Stimulated activated CD4-positive, alpha-beta T cell treated with anti-CD3 and anti-CD28 coated beads, TNF-alpha, amount 100 ng/mL, for 1 hour (primary cell): ENCODE measurements at places on chromosomes 3 and 15.

DNA sequence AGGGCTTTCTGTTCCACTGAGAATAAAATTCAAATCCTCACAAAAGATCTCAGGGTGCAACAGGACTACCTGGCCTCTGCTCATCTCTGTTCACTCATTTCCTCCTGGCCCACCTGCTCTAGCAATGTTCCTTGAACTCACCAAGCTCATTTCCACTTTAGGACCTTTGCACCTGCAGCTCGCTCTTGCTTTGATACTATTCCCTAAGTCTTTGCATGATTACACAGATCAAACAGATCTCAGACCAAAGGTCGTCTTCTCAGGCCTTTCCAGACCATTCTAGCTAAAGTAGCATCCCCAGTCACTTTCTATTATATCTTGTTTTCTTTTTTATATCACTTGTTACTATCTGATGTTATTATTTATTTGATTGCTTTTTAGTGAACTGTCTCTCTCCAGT is 54.7 kb downstream of the B3GNT5 start:
- no peak for DNase-seq

DNA sequence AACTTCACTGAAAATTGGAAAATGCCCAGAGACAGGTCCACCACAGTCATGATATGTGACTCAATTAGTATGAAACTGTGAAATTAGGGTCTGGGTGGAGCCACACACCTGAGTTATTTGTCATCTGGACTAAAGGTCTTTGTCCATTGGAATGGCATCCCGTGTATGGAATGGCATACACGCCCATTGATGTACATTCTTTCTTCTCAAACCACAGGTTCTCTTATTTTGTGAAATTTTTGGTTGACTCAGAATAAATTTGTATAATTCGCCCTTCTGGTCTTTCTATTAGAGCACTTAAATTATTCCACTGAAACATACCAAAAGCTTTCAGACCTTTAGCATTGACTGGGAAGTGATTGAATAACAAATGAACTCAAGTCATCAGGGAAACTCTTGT is 66.8 kb upstream of the UBE2E1 start:
- DNase-seq, result no peak

DNA sequence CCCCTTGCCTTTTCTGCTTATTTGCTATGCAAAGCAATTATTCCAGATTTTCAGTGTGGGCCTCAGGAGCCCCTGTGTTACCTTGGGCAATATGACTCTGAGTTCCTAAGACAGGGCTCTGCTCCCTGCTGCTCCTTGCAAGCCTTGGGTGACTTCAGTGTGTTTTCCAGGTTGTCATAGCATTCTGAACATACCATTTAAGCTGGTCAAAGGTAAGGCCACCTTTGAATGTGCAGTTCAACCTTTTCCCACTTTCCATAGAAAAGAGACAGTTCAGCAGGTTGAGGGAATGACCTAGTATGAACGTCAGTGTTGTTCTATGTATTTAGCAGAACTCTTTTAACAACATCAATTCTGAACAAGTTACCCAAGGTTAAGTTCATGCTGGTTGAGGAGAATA is 302.2 kb downstream of the PTPRG start:
- no peak for DNase-seq

GRCh38 chr3:158683230-158683962 is 10.9 kb upstream of the LXN start:
- no peak for DNase-seq

- no peak for DNase-seq
Measured at GRCh38 chr3:81886081-81886480, 124.6 kb upstream of the GBE1 start.

GRCh38 chr15:41013691-41014414 is 60.6 kb downstream of the CHAC1 start:
- no peak for DNase-seq

- DNase-seq, result no peak
Measured at GRCh38 chr3:138186221-138186620, 880 bp upstream of the ARMC8 start.

DNA sequence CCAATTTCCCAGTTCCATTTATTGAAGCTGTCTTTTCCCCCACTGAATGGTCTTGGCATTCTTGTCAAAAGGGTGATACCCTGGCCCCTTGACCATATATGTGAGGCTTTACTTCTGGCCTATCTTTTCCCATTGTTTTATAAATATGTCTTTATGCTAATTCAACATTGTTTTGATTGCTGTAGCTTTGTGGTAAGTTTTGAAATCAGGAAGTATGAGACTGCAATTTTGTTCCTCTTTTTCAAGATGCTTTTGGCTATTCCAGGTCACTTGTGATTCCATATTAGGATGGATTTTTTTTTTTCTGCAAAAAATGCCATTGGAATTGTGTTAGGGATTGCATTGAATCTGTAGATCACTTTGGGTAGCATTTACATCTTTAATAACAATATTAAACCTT is 141.2 kb upstream of the MANF start:
- no peak for DNase-seq

GRCh38 chr3:151579571-151580270 is 118.9 kb upstream of the IGSF10 start:
- no peak for DNase-seq

DNA sequence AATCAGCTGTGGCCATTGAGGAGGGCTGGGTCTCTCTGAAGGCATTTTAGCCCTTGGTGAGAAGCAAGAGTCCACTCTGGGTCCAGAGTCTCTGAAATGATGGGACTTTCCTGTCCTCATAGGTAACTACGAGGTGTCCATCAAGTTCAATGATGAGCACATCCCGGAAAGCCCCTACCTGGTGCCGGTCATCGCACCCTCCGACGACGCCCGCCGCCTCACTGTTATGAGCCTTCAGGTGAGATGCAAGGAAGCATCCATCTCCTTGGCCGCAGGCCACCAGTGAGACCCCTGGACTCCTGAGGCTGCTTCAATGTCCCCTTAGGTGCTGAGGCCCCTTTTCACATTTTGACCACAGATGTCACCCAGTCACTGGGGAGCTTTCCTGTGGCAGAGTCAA is 54.9 kb downstream of the DNASE1L3 start:
- DNase-seq, result no peak

GRCh38 chr3:13177236-13177635 is 104.0 kb upstream of the IQSEC1 start:
- DNase-seq, result no peak

GRCh38 chr15:81589671-81590070 is 215.7 kb upstream of the TMC3 start:
- DNase-seq, result no peak

GRCh38 chr3:127899200-127899599 is 15.8 kb upstream of the KBTBD12 start:
- DNase-seq, result no peak

DNA sequence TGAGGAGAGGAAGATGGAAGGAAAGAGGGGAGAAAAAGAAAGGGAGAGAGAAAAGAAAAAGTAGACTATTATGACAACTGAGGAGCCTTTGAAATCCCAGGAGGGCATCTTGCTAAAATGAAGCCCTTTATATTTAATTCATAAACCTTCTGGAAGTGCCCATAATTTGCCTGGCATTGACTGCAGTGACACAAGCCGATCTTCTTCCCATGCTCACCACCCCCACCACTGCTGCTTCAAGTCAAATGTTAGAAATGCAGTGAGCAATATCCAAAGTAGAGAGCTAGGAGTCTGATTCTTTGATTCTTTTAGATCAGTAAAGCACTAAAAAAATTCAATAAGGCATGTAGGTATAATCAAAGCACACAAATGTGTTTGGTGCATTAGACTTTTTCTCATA is 138.7 kb upstream of the SNTN start:
- DNase-seq, result no peak

DNA sequence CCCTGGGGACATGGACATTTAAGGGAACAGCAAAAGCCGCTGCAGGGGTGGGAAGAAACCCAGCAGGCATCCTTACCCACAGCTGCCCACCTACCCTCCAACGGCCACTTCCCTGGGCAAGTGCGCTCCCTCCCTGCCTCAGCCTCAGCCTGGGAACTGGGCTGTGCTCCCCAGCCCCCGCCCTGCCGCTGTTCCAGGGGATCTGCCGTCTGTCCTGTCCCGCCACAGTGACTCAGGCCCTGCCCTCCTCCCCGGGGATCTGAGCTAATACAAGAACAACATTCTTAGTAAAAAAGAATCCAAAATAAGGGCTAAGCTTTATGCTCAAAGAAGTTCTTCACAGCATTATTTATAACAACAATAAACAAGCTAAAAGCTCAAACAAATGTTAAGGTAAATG is 7.4 kb upstream of the IQSEC1 start:
- DNase-seq, result no peak
